SK-MEL-5 (cell line): ENCODE measurements at places on chromosomes 5 and 9.

- DNase-seq = no peak
These were observed 18.6 kb upstream of the CFAP95 start for GRCh38 chr9:69801989-69802388.

DNA sequence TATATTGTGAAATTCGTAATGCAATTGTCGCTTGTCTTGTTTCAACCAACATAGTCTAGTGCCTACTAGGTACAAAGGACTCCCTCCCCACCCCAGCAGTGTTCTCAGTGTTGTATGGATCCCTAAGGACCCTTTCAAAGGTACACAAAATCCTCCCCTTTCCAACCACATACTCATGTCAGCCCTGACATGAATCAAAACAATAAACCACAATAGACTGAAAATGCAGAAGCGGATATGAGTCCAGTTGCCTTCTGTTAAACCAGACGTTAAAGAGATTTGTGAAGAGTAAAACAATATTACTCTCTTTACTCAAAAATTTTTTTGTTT lies 82.4 kb upstream of the IFNK start:
- DNase-seq = no peak

DNA sequence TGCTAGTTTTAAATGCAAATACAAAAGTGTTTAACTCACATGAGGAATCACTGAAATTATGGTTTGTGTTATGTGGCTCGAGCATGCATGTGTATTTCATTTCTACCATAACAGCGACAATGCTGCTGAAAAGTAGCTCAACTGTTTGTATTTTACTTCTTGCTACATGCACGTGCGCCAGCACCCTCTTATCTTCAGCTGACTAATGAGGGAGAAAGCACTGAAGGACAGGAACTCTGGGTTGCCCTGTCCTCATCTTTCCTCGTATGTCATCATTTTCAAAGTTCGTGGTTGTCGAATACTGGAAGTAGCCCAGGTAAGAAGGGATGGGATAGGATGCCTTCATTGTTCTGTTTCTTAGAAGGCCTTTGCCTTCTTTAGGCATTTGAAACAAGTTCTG lies 120.3 kb downstream of the SYK start:
- no peak for DNase-seq

DNA sequence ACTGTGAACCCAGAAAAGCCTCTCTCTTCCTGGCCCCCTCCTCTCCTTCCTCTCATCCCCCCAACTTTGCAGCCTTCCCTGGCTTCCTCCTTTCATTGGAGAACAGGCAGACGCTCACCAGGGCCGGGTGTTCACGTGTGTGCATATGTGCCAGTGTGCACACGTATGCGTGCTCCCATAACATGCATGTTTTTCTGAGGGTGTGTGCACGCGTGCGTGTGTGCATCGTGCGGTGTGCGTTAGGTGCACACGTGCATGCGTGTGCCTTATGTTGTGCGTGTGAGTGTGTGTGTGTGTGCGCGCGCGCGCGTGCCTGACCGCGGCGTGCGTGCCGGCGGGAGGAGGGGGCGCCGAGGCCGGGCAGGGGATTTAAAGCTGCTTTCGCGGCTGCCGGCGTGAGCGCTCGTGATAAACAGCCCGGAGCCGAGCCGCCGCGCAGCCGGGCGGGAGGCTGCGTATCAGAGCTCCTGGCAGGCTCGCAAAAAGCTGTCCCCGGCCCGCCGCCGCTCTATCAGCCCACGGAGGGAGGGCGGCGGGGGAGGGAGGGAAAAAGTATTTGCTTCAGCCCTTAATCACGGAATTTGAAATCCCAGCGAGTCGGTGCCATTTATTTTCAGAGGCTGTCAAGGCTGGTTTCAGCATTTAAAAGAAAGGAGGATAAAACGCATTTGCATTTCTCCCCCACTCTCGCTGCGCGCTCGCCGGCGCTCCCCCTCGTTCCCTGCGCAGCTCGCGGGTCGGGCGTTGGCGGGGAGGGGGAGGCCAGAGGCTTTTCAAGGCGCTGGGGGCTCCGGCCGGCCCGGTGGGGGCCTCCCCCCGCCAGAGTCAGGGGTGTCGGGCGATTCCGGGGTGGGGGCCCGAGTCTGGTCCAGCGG lies 183.9 kb downstream of the C9orf50 start:
- no peak for DNase-seq

GRCh38 chr5:87997662-87998061 lies 271.0 kb downstream of the TMEM161B start:
- peak; percentile 59 for DNase-seq

DNA sequence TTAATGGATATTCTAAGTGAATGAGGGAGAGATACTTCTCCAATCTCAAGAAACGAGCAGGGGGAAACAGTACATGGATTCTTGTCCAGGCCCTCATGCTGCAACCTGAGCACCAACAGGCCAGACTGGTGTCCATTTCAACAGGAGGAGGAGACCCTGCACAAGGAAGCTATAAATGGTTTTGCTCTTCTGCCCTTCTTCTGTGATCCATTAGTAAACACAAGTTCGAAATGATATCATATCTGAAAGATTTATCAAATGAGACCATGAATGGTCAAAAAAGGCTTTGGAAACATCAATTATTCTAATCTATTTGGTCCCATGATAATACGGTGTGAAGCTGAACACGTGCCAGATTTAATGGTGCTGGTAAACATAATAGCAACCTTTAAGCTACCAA lies 109.8 kb downstream of the NR6A1 start:
- DNase-seq = peak; percentile 40

DNA sequence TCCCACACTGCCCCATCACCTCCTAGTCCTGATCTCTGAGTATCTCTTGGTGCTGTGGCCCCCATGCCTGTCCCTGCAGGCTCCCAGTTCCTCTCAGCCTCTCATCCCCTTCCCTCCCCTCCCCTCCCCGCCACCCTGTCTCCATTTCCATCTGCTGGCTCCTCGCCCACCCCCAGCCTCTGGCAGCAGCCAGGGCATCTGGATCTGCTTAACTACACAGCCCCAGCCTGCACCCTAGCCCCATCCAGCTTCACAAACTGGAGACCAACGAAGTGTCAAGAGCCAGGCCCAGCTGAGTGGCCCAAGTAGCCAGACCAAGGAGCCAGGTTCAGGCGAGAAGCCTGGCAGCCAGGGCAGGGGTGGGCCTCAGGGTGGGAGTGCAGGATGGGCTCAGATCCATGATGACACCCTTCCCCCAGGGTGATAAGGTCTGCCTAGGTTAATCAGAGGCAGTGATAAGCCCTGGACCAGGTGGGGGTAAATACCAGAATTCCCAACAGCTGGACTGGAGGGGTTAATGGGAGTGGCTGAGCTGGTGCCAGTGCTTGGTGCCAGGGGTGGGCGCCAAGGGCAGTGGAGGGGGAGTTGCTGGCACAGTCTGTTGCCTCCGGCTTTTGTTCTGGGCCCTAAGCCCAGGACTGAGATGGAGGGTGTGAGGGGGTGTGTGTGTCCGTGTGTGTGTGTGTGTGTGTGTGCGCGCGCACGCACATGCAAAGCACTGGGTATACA lies 2.5 kb downstream of the IL11RA start:
- no peak for DNase-seq

- no peak for DNase-seq
These were observed 120.7 kb downstream of the PAPPA start for GRCh38 chr9:116274293-116274692.

DNA sequence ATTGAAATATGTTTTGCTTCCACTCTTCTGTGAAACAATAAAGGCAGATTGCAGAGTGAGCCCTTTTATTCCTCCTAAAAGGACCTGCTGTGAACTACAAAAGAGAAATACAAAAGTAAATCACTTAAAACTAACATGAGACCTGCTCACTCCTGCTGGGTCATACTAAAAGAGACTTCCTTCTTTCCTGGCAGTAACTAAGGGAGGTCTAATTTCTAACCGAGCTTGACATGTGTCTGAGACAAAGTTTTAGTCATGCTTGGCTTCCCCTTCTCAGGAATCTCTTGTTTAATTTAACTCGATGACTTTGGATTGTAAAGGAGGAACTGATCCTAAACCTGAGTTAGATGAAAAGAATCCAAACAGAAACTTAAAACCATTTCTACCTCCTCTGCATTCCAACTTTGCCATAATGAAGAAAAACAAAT lies 86.4 kb upstream of the CDH6 start:
- no peak for DNase-seq

- no peak for DNase-seq
These were observed 6.5 kb downstream of the CAST start for GRCh38 chr5:96668725-96669124.

DNA sequence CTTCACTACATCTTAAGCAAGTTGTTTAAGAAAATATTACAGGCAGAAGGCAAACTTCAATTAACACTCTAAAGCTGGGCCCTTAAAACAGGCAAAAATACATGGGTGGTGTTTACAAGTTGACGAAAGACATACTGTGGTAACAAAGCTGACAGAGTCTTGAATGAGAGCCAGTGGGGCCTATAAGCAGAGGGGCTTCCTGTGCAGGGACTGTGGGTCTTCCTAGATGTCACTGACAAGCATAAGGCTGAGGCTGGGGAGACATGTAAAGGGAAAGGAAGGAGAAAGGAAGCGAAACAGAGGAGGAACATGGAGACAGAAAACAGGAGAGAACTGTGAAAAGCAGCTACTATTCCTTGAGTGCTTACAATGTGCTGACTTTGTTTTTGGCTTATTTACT lies 308.0 kb upstream of the RPS23 start:
- DNase-seq = no peak

GRCh38 chr5:170444181-170444580 lies 55.0 kb upstream of the KCNMB1 start:
- DNase-seq = no peak

GRCh38 chr9:36163049-36163785 lies 6.0 kb upstream of the CCIN start:
- no peak for DNase-seq

- DNase-seq = no peak
These were observed 21.5 kb upstream of the COL5A1 start for GRCh38 chr9:134619983-134620661.

GRCh38 chr9:99001892-99002291 lies 58.2 kb downstream of the COL15A1 start:
- DNase-seq = no peak
